ENCODE measurements at places on chromosomes 2 and 18. TPM values are rescaled to one million over a fixed set of nuclear protein-coding genes. Genes with fewer than 3 reads are reported as not detected.
A peak's percentile ranks its signal among the peaks of the same experiment; 100 is the strongest.

GRCh38 chr2:158009399-158009798, 92.3 kb upstream of the UPP2 start:
- peak; percentile 27 for DNase-seq

DNA sequence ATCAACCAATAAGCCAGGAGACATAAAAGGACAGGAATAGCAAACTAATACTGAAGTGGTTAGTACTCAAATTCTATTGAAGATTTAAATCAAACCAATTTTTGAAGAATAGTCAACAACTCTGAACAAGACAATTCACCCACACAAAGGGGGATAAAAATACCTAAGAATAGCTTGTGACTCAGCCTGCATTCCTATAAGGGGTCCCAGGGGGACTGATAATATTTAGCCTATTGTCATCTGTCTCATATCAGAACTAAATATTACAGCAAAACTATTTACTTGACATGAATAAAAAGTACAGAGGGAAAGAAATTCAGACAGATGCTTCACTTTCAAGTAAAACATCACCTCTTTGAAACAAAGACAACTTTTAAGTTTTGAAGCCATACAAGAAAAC, 7.7 kb downstream of the ITSN2 start:
- DNase-seq, result no peak

- no peak for DNase-seq
These were observed 119.3 kb upstream of the RBBP8 start for GRCh38 chr18:22813648-22814328.

GRCh38 chr2:17482651-17483050, 35.6 kb downstream of the RAD51AP2 start:
- DNase-seq, result no peak

Gene XPO1
- total RNA-seq, result 152 TPM

- DNase-seq, result no peak
These were observed 87.1 kb downstream of the GPR39 start for GRCh38 chr2:132503701-132504100.

- no peak for DNase-seq
These were observed 150.6 kb upstream of the TCF4 start for GRCh38 chr18:55738483-55739114.

Measured in ovary (tissue), 10 donors.